ENCODE measurements at places on chromosomes 7 and 10. TPM values are rescaled to one million over a fixed set of nuclear protein-coding genes. Genes with fewer than 3 reads are reported as not detected.

The HERPUD2 gene
- total RNA-seq = 127 TPM

DNA sequence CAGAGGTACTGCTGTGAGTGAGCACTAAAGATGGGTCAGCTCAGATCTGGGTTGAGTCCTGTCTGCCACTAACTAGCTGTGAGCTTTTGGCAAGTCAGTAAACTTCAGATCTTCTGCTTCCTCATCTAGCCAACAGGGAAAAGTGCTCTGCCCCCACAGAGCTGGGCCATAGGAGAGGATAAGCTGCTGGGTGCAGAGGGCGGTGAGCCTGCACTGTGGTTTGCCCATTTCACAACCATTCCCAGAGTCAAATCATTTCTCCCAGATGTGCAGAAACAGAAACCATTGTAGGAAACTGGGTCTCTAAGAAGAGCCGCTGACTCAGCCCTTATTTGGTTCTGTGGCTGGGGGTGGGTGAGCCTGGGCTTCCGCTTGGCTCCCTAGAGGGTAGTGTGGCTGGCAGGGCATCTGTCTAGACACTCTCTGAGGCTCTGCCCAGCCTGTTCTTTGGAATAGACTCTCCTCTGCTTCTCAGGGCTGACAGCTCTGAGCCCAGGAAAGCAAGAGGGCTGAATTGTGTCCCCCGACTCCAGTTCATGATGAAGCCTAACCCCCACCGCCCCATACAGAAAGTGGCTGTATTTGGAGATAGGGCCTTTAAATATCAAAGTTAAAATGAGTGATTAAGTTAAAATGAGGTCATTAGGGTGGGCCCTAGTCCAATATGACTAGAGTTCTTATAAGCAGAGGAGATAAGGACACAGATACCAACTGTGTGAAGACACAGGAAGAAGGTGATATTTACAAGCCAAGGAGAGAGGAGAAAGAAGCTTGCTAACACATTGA, 29.5 kb upstream of the ARHGAP22 start:
- no peaks in the 10 kb centered on the region for H3K36me3 ChIP-seq
- H3K4me1 ChIP-seq = peaks cover 19% of the 10 kb centered on the region
- peaks cover 7% of the 10 kb centered on the region for H3K27me3 ChIP-seq

DNA sequence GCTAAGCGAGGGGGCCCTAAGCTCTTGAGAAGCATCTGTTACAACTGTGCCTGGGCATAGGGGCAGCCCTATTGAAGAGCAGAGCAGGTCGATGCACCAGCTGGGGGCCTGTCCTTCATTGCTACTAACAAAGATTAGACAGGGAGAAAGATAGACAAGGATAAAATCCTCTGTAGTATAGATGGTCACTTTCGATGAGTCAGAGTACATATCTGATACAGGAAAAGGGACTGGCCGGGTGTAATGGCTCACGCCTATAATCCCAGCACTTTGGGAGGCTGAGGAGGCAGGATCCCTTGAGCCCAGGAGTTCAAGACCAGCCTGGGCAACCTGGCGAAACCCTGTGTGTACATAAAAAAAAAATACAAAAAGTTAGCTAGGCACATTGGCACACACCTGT, 13.6 kb downstream of the OPTN start:
- no peak overlapping the region for H3K4me3 ChIP-seq
- H3K27me3 ChIP-seq = no peaks in the 10 kb centered on the region
- DNase-seq = no peak
- H3K27ac ChIP-seq = no peak overlapping the region
- H3K36me3 ChIP-seq = peaks cover 81% of the 10 kb centered on the region
- peaks cover 41% of the 10 kb centered on the region for H3K4me1 ChIP-seq

The NPC1L1 gene
- total RNA-seq = 0.08 TPM

The GPR37 gene
- not detected for total RNA-seq

GRCh38 chr7:103771294-103771693, 218.2 kb downstream of the RELN start:
- no peak overlapping the region for H3K4me3 ChIP-seq
- H3K36me3 ChIP-seq = no peaks in the 10 kb centered on the region
- H3K27me3 ChIP-seq = no peaks in the 10 kb centered on the region
- DNase-seq = no peak

DNA sequence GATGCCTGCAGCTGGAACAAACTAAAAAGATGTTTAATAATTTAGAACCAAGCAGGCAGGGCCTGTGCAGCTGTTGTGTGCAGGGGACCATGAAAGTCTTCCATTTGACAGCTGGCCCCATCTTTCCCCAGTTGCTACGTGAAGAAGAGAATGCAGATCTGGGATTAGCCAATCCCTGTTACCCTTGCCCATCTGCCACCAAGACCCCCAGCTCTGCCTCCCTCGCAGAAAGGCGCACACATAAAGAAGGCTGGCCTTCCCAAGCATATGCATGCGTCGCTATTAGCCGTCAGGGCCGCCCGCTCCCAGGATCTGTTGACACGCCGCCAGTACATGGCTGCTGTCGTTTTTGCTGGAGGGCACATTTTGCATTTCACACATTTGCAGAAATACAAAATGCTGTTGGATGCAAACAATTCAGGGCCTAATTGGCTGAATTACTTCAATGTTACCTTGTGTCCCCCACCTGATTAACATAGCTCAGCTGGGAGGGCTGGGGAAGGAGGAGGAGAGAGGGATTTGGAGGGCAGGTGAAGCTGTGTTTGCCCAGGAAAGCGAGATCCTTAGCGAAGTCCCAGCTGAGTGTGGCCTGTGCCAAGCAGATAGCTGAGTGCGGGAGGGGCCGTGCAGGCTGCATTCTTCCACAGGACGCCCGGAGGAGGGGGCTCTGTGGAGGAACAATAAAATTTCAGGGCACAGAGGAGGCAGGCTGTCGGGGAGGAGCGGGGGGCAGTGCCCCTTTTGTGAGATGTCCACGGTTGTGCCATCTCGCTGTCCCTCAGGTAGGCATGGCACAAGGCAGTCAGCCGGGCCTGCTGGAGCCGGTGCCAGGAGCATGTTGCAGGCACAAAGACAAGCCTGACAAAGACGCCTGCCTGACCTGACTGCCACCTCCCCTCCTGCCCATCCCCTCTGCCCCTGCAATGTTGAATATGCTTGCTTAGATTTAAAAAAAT, 443.0 kb upstream of the MKI67 start:
- no peaks in the 10 kb centered on the region for H3K36me3 ChIP-seq
- no peaks in the 10 kb centered on the region for H3K4me1 ChIP-seq
- H3K4me3 ChIP-seq = no peak overlapping the region
- H3K27me3 ChIP-seq = no peaks in the 10 kb centered on the region
- H3K27ac ChIP-seq = no peak overlapping the region

DNA sequence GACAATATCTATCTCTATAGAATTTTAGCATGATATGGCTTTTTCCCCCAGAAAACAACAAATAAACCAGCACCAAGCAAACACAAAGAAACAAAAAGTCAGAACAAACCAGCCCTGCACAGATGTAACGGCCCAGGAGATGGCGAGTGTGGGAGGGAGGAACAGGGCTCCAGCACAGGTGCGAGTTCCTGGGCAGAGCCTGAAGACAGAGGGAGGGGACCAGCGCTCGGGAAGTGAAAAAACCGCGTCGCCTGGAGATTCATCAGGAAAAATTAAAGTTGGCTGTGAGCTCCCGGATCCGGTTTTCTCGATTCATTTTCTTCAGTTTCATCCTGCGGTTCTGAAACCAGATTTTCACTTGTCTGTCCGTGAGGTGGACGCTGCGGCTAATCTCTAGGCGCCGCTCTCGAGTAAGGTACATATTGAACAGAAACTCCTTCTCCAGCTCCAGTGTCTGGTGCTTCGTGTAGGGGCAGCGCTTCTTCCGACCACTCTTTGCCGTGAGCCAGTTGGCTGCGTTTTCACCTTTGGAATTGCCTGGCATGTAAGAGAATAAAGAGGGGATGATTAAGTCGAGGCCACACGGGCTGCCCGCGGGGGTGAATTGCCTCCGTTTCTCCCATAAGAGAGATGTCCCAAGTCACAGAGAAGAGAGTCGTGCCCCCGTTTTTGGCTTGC, 2.3 kb downstream of the HOXA10 start:
- H3K36me3 ChIP-seq = no peaks in the 10 kb centered on the region
- H3K4me1 ChIP-seq = peaks cover 64% of the 10 kb centered on the region
- H3K27me3 ChIP-seq = peaks cover 100% of the 10 kb centered on the region
- no peak overlapping the region for H3K27ac ChIP-seq
- DNase-seq = no peak
- no peak overlapping the region for H3K4me3 ChIP-seq

DNA sequence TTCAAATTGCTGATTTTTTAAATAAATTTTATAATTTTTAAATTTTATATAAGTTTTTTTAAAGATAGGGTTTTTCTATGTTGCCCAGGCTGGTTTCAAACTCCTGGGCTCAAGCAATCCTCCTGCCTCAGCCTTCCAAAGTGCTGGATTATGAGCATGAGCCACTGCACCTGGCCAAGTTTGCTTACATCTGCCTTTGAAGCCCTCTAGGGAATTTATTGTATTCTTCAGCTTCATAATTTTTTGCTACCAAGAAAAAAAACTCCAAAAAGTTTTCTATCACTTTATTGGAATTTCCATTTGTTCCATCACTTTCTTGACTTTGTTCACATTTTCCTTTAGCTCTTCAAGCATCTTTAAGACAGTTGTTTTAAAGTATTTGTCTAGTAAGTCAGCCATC, 3.8 kb upstream of the POLD2 start:
- no peak for DNase-seq
- H3K36me3 ChIP-seq = no peaks in the 10 kb centered on the region
- no peaks in the 10 kb centered on the region for H3K27me3 ChIP-seq

- H3K4me1 ChIP-seq = peaks cover 14% of the 10 kb centered on the region
- no peaks in the 10 kb centered on the region for H3K36me3 ChIP-seq
- no peak for DNase-seq
- no peak overlapping the region for H3K4me3 ChIP-seq
- no peak overlapping the region for H3K27ac ChIP-seq
- no peaks in the 10 kb centered on the region for H3K27me3 ChIP-seq
Observed at GRCh38 chr7:70654979-70655378, 477.0 kb upstream of the GALNT17 start.

DNA sequence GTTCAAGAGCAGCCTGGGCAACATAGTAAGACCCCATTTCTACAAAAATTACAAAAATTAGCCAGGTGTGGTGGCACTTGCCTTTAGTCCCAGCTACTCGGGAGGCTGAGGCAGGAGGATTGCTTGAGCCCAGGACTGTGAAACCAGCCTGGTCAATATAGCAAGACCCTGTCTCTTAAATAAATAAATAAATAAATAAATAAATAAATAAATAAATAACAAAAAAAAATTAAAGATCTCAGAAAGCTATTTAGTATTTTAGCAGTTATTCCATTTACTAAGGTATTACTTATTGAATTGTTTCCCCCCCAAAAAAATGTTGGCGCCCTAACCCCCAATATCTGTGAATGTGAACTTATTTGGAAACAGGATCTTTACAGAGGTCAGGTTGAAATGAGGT, 50.8 kb upstream of the CPN1 start:
- H3K4me1 ChIP-seq = no peaks in the 10 kb centered on the region
- H3K27me3 ChIP-seq = no peaks in the 10 kb centered on the region
- H3K27ac ChIP-seq = no peak overlapping the region
- DNase-seq = no peak
- H3K36me3 ChIP-seq = no peaks in the 10 kb centered on the region

DNA sequence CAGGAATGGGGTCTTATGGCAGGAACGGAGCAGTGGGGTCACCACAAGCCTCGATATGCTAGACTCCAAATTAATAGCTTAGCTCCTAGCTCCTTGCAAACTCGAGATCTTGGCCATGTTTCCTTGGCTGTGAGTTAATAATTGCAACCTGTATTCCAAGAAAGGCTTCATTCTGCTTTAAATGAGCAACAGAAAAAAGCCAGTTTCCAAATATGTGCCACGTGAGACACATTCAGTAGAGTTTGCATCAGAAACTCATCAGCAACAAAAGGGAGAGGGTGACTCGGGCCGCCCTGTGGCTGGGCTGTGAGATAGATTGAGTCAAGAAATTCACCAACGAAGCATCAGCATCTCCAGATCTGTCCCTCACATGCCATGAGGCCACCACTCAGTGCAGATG, 112.0 kb downstream of the NPTX2 start:
- H3K36me3 ChIP-seq = no peaks in the 10 kb centered on the region
- DNase-seq = no peak
- no peaks in the 10 kb centered on the region for H3K4me1 ChIP-seq
- H3K27ac ChIP-seq = no peak overlapping the region
- no peak overlapping the region for H3K4me3 ChIP-seq

- H3K4me3 ChIP-seq = no peak overlapping the region
- no peaks in the 10 kb centered on the region for H3K36me3 ChIP-seq
- no peak for DNase-seq
- H3K27me3 ChIP-seq = peaks cover 22% of the 10 kb centered on the region
Observed at GRCh38 chr7:5596896-5597246, 173.2 kb upstream of the TNRC18 start.

- peaks cover 6% of the 10 kb centered on the region for H3K27me3 ChIP-seq
- no peak overlapping the region for H3K4me3 ChIP-seq
- no peak overlapping the region for H3K27ac ChIP-seq
- DNase-seq = no peak
- no peaks in the 10 kb centered on the region for H3K36me3 ChIP-seq
Observed at GRCh38 chr10:132519382-132520176, 18.0 kb upstream of the INPP5A start.

GRCh38 chr10:120987359-120987758, 136.2 kb downstream of the WDR11 start:
- H3K4me3 ChIP-seq = no peak overlapping the region
- H3K4me1 ChIP-seq = no peaks in the 10 kb centered on the region
- no peaks in the 10 kb centered on the region for H3K36me3 ChIP-seq
- peaks cover 5% of the 10 kb centered on the region for H3K27me3 ChIP-seq
- H3K27ac ChIP-seq = no peak overlapping the region

The ANXA8 gene
- total RNA-seq = not detected

- H3K27me3 ChIP-seq = no peaks in the 10 kb centered on the region
- H3K36me3 ChIP-seq = no peaks in the 10 kb centered on the region
- H3K4me3 ChIP-seq = no peak overlapping the region
- H3K27ac ChIP-seq = no peak overlapping the region
- no peaks in the 10 kb centered on the region for H3K4me1 ChIP-seq
Observed at GRCh38 chr10:52801947-52802346, 29.4 kb upstream of the MBL2 start.

DNA sequence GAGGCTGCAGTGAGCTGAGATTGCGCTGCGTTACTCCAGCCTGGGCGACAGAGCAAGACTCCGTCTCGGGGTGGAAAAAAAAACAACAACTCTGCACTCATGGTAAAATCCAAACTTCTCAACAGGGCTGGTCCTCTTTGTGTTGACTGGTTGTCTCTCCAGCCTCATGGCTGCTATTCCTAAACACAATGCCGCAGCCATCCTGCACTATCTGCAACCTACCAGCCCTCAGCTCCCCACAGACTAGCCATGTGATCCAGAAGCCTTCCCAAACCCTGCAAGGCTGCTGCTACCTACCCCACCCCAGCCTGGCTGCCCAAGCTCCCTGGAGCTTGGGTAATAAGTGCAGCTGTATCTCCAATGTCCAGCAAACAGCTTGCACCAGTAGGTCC, 11.7 kb downstream of the ZYX start:
- no peak for DNase-seq
- no peak overlapping the region for H3K27ac ChIP-seq
- peaks cover 80% of the 10 kb centered on the region for H3K36me3 ChIP-seq
- peaks cover 17% of the 10 kb centered on the region for H3K4me1 ChIP-seq

DNA sequence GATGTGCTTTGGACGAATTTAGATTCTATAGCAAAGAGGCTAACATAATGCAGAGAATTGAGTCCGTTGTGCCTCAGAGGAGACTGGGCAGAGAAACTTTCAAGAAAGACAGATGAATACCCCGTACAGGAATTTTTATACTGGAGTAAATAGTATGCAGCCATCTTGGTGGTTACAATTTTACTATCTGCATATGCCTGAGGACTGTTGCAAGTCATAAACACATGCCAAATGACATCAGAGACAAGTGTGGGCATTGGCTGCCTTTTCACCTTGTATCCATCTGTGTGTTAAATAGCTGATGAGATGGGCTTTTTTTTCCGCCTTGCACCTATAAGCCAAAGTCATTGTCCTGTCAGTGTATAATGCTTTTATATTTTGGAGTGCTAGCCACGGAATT, 267.5 kb upstream of the SP4 start:
- no peaks in the 10 kb centered on the region for H3K36me3 ChIP-seq
- H3K4me1 ChIP-seq = no peaks in the 10 kb centered on the region
- H3K27me3 ChIP-seq = no peaks in the 10 kb centered on the region
- no peak for DNase-seq
- no peak overlapping the region for H3K4me3 ChIP-seq
- H3K27ac ChIP-seq = no peak overlapping the region

All from CD4-positive, alpha-beta T cell (primary cell).